ENCODE measurements at places on chromosomes 1 and 21.
A peak's percentile ranks its signal among the peaks of the same experiment; 100 is the strongest.

DNA sequence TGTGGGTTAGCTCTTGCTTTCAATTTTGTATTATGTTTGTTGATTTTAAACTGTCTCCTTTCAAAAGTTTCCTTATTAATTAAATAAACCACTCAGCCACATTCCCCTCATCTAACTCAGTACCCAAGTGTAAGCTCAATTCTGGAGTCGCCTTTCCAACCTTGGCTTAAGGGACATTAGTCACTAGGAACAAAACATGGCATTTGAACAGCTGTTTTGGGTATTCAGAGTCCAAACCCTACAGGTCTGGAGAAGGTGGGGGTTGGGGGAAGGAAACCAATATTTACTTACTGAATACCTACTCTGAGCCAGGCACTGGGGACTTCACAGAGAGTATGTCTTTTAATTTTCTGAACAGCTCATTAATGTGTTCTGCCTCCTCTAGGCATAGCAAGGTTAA is 117.2 kb upstream of the JUN start:
- no peak for DNase-seq

GRCh38 chr21:34907461-34908418 is 141.4 kb downstream of the RUNX1 start:
- DNase-seq = no peak

GRCh38 chr21:33030633-33031032 is 4.9 kb downstream of the OLIG2 start:
- no peak for DNase-seq

DNA sequence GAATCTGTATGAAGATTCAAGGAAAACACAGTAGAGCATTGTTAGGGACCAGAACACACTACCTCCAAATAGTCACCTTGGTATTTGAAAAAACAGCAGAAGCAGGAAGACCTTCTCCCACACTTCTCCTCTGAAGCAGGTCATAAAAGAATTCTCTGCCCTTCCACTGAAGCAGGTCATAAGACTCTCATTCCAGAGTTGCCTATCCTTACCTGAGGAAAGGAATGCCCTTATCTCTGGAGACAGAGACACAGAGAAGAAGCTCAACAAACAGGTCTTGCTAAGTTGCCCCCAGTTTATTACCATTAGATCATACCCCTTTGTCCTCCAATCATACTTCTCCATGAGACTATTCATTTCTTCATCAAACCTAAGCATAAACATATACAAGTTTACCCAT is 225.8 kb upstream of the TNR start:
- DNase-seq = peak; percentile 14

GRCh38 chr1:240973875-240974274 is 361.9 kb upstream of the GREM2 start:
- DNase-seq = no peak

- no peak for DNase-seq
Observed at GRCh38 chr21:34522284-34522683, 10.3 kb upstream of the KCNE1 start.

DNA sequence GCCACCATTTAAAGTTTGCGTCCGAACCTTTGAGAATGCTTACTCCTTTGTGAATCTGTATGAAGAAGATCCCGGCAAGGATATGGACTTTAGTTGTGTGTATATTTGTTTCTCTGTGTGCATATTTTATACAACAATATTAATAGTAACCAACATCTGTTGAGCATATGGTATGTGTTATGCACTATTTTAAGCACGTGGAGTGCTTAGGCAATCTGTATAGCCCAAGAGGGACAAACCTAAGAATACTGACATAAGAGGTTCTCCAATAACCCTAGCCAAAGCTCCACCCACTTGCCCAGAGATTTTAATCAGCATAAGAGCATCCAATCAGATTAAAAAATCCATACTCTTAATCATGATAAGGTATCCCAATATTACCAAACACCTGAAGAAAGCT is 92.7 kb downstream of the MAB21L3 start:
- DNase-seq = no peak

DNA sequence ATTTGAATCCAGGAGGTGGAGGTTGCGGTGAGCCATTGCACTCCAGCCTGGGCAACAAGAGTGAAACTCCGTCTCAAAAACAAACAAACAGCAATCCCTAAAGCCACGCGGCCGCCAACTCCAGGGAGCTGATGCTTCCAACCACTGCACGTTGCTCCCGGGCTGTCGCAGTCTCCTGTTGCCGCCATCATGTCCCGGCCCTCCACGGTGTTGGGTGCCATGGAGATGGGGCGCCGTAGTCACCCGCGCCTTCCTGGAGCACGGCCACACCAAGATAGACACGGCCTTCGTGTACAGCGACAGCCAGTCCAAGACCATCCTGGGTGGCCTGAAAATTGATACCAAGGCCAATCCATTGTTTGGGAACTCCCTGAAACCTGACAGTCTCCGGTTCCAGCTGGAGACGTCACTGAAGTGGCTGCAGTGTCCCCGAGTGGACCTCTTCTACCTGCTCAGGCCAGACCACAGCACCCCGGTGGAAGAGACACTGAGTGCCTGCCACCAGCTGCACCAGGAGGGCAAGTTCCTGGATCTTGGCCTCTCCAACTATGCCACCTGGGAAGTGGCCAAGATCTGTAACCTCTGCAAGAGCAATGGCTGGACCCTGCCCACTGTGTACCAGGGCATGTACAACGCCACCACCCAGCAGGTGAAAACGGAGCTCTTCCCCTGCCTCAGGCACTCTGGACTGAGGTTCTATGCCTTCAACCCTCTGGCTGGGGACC is 32.6 kb downstream of the SLC16A1 start:
- no peak for DNase-seq

- no peak for DNase-seq
Observed at GRCh38 chr1:46219551-46220520, 16.7 kb downstream of the LURAP1 start.

DNA sequence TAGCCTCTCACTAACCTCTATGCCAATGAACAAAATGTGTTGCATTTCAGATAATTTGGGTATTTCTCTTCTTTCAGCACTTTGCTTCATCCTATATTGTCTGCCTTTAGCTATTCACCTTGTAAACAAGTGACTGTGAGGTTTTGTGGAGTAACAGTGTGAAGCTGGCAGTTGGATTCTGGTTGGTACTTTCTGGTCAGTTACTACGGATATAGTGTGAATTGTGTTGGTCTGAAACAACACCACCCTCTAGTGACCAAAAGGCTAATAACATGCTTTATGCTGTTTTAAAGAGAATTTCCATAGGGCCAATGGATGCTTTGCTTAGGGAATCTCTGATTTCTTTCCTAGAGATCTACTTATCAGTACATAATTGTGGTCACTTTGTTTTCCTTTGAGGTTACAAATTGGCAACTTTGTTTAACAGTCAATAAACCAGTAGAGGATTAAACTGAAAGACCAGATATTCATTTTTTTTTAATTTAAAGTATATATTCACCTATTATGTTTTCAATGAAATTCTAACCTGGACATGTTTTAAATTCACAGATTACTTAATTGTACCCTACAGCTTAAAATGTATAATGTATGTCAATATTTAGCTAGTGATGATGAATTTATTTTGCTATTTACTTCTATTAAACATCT is 2.5 kb upstream of the PTGER3 start:
- peak; percentile 86 for DNase-seq

DNA sequence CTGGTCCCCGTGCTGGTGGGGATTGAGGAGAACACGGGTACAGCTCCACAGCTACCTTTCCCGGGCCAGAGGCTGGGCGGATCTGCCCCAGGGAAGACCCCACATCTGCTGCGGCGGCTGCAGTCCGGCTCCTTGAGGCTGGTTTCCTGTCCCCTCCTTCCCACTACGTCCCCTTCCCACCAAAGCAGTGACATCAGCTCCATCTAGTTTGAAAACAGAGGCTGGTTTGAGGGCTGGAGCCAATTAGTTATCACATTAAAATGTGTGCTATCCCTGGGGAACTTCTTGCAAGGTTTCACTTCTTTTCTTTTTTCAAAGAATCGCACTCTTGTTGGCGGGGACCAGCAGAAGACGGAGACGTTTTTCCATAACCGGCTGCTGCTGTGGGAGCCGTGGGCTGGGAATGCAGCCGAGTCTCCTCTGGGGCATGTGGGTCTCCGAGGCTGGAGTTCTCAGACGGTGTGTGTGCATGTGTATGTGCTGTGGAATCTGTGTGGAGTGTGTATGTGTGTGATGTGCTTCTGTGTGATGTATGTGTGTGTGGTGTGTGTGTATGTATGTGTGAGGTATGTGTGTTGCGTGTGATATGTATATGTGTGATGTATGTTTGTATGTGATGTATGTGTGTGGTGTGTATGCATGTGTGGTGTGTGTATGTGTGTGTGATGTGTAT is 8.9 kb upstream of the PCBP3 start:
- DNase-seq = no peak

- DNase-seq = no peak
Observed at GRCh38 chr1:154821083-154821482, 49.0 kb downstream of the KCNN3 start.

- DNase-seq = no peak
Observed at GRCh38 chr1:115840605-115841460, at the start of gene NHLH2. Gene NHLH2 (minus strand): TSS chr1:115841126. CDS start chr1:115838372, 2,754 bp downstream.

DNA sequence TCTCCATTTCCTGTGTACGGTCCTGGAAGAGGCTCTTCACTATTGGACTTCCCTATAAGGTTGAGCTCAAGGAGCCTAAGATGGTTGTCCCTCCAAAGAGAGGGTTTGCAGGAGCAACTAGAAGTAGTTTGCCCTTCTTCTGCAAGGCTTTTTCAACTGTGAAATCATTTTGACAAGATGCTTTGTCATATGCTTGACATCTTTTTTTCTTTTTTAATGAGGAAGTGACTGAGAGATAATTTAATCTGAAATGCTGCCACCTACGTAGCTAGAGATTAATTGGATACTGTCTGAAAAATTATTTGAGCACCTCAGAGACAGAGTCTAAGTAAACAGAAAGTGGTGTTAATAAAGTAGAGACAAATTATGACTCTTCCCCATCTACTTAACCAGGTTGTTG is 97.0 kb downstream of the CHRM3 start:
- no peak for DNase-seq

GRCh38 chr21:23445307-23445706 is 2162.0 kb downstream of the MRPL39 start:
- DNase-seq = no peak

DNA sequence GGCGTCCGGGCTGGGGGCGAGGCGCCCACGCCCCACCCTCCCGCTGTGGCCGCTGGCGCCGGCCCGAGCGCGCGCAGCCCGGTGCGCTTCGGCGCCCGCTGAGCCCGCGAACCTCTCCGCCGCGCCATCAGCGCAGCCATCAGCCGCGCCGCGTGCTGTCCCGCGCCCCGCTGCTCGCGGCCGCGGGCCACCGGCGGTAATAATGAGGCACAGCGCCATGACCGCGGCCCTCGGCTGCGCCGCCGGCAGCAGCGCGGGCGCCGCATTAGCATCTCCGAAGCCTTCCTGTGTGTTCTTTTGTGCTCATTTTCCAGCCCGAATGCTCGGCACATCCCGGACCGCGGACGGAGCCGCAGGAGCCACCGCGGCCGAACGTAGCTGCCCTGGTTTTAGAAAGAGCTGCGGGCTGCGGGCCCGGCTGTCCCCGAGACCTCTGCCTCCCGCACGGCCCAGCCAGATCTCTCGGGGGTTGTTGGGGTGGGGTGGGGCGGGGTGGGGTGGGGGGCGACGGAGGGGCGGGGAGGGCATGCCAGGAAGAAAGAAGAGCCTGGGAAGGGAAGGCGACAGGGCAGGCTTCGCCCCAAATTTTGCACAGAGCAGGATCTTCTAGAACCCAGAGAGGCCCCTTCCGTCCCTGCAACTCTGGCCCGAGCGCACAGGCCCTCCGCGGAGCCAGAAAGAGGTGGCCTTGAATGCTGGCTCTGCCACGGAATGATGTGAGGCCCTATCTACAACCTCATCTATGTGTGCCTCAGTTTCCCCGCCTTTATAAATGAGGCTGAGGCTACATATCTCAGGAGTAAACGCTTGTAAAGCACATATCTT is 55.3 kb downstream of the RRAGC start:
- DNase-seq = peak; percentile 81

DNA sequence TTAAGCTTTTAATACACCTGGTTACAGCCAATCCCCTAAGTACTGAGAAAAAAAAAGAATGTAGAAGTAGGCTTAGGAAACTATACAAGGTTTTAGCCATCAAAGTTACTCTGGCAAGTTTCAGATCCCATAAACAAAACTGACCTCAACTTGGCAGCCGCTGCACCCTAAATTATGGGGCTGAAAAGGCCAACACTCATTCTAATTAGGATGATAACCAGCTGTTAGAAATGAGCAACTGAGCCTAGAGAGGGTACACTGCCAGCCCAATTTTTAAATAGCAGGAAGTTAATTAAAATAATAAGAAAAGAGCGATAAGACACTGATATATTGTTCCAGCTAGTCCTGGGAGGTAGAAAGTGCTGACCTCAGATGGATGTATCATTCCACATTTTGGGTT is 105.7 kb upstream of the VAV3 start:
- no peak for DNase-seq

DNA sequence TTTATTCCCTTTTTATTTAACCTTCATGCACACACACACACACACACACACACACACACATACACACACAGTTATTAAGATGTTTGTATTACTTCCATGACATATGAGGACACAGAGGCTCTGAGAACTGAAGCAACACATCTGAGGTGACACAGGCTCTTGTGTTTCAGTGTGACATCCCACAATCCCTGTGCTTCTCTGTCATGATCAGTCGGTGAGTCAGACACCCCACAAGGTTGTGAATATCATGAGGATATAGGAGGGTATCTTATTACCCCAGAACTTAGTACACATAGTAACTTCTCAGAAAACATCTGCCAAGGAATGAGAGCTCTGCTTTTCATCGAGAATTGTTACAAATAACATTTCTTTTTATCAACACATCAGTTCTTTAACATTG is 459.3 kb downstream of the PLPP3 start:
- DNase-seq = no peak

DNA sequence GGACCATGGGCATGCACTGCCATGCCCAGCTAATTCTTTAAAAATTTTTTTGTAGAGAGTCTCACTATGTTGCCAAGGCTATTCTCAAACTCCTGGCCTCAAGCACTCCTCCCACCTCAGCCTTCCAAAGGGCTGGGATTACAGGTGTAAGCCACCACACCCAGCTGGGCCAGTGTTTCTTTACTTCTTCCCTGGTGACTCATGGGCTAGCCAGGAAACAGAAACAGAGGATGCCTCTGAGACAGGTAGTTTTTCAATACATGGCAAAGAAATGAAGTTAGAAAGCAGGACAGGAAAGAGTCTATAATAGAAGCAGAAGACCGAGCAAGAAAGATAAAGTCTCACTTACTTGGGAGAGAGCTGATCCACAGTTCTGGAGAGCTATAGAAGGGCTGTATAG is 7.6 kb upstream of the C1orf74 start:
- DNase-seq = no peak

- DNase-seq = no peak
Observed at GRCh38 chr1:21887796-21888195, 49.3 kb downstream of the HSPG2 start.

DNA sequence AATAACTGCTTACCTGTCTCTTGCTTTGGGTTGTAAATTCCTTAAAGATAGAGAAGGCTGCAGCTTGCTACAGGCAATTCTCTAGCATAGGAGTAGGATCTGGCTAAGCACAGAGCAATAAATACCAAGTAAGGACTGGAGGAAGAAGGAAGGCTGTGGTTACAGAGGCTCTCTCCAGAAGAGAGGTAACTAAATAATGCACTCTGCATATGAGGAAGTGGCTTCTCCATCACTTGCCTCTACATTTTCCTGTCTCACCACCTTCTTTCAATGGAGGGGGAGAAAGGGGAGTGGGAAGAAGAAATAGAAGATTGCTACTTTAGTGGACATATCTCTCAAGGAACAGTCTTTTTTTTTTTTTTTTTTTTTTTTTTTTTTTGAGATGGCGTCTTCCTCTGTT is 60.9 kb upstream of the LAX1 start:
- no peak for DNase-seq
